GM23338 (cell line): ENCODE measurements at places on chromosomes 7 and 10. TPM values are rescaled to one million over a fixed set of nuclear protein-coding genes. Genes with fewer than 3 reads are reported as not detected.

COA1 gene
- total RNA-seq: 149 and 158 TPM in 2 replicates

- no peak for DNase-seq
Measured at GRCh38 chr7:129889133-129889844, 63.5 kb downstream of the UBE2H start.

GRCh38 chr10:60310740-60311139 is 78.9 kb downstream of the ANK3 start:
- no peak for DNase-seq

DNA sequence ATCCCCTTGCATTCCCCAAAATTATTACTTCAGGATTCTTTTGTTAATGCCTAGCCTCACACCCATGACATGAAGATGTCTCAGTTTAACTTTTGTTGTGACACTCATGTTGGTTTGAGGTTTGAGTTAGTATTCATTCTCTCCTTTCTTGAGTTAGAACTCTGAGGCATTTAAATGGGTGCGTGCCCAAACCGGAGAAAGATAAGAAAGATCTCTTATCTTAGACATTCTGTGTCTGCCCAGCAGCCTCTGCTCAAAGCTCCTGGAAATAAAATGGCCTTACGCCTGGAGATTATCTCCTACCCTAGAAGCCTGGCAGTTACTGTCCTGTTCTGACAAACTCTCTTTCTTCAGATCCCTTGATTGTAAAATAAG is 26.3 kb downstream of the WBP1L start:
- DNase-seq: no peak

TRIM50 gene
- total RNA-seq: 0.10 TPM in 1 of 2 replicates, not detected in the other

ADAM12 gene
- total RNA-seq: 0.16 and 0.87 TPM in 2 replicates

DNA sequence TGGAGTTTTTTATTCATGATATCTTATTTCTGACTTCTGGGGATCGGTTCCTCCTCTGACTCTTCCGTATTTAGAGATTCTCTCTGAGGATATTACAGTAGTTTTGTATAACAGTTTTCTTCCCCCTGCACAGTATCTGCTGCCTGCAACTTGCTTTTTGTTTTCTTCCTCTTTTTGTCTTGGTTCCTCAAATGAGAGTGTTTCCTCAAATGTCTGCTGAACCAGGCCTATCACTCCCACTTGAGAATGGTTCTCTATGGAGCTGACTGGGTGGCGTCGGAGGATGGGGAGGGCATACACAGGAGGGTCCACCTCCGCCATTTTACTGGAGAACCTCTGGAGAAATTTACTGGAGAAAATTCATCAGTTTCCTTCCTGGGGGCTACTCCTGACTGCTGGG is 27.7 kb downstream of the ARHGAP22 start:
- no peak for DNase-seq

DNA sequence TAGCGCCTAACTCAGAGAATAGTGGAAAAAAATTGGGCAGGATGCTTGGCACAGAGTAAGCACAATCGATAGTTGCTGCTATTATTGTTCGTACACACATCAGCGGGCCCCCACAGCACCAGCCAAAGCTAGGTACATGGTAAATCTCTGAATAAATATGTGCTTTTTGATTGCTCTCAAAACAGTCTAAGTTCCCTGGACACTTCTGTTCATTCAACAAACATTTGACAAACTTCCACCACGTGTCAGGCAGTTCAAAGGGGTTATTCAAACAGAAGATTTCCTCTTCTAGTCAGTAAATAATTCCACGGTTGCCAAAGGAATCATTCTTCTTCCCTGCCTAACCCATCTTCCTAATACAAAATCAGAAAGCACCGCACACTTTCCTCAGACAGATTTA is 150.8 kb downstream of the DGKI start:
- DNase-seq: no peak

DNA sequence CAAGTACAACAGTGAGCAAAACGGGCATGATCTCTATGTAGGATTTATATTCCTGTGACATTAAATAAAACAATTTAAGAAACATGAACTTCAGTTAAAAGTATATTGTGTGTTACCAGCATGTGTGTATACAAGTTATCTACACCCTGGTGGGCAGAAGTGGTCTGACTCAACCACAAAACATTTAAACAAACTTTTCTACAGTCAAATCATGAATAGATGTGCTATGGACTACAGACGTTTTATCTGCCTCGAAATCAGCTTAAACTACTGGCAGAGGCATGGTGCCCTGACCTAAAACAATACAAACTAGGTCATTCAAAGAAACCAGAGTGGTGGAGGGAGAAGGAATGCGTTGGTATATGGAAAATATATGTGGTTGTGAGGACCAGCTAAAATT is 3.6 kb downstream of the ARL3 start:
- no peak for DNase-seq
